ENCODE measurements at places on chromosomes 2 and 18. TPM values are rescaled to one million over a fixed set of nuclear protein-coding genes. Genes with fewer than 3 reads are reported as not detected.

The CFAP210 gene
- total RNA-seq = not detected

The CCDC142 gene
- 25.3 TPM for total RNA-seq

The AKAIN1 gene
- not detected for total RNA-seq

The STK11IP gene
- 28.5 TPM for total RNA-seq

The MXD1 gene
- total RNA-seq = 20.7 TPM

The FAM228B gene
- 7.9 TPM for total RNA-seq

The ATIC gene
- total RNA-seq = 232 TPM

The SLC4A3 gene
- not detected for total RNA-seq

The PKDCC gene
- not detected for total RNA-seq

The PER2 gene
- 15.0 TPM for total RNA-seq

The GAD1 gene
- total RNA-seq = 3.1 TPM

The OTOF gene
- 0.16 TPM for total RNA-seq

The ACKR3 gene
- 2.2 TPM for total RNA-seq

The KCNJ13 gene
- total RNA-seq = not detected

The GTF2A1L gene
- total RNA-seq = not detected

The NEB gene
- total RNA-seq = 0.31 TPM
